ENCODE measurements at places on chromosomes 11 and 22.
A peak's percentile ranks its signal among the peaks of the same experiment; 100 is the strongest.

DNA sequence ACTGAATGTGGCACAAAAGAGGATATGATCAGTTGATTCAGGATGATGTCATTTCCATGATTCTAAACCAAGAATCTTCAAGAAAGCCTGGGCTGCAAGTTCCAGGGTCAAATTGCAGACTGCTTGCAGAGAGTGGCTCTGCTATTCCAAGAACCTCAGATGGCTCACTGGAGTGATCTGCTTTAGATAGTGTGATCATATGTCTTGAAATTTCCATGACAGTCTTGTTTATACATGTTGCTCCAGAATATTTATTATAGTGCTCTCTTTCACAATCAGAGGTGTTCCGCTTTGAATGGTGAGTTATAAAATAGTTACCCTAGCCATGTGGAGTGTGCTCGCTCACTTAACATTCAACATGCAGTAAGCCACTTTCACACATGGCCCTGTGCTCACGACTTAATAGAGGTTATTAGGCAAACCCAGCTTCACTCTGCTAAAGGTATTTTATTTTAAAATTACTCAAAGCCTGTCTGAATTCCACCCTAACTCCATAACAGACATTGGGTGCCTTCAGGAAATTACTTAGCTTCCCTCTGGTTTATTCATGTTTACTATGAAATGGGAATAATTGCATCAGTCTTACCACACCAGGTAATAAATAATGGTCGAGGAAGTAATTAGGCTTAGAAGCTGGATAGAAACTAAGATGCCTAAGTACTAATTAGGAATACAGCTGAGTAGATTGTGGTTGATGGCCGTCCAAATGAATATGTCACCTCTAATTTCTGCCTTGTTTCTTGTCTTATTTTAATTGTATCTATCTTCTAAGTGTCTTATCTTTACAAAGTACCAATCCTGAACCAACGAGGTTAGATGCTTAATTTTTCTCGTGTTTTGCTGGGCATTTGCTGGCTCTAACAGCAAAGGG is 187.9 kb downstream of the ETS1 start:
- DNase-seq, result no peak

DNA sequence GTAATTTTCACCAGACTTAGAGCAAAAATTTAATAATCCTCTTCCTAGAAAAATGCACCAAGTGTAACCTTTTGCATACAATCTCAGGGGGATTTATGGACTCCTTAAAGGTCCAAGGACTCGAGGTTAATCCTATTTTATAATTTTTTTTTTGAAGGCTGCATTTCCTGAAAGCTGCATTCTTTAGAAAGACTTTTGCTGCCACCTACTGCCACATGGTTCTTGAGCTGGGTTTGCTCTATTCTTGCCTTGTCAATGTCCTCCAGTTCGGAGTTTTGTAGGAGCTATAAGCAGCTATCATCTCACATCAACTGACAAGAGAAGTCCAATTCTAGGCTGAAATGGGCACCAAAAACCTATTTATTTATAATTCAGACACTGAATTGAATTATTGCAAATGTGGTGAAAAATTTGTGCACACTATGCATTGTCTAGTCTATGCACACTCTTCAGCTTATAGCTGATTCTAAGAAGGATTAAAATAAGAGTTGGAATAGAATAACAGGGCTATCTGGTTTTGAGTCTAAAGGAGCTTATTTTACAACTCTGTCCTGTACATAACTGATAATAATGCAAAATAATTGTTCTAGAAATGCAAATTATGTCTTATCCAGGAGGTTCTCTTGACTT is 31.3 kb downstream of the TRAF6 start:
- DNase-seq, result peak; percentile 54

DNA sequence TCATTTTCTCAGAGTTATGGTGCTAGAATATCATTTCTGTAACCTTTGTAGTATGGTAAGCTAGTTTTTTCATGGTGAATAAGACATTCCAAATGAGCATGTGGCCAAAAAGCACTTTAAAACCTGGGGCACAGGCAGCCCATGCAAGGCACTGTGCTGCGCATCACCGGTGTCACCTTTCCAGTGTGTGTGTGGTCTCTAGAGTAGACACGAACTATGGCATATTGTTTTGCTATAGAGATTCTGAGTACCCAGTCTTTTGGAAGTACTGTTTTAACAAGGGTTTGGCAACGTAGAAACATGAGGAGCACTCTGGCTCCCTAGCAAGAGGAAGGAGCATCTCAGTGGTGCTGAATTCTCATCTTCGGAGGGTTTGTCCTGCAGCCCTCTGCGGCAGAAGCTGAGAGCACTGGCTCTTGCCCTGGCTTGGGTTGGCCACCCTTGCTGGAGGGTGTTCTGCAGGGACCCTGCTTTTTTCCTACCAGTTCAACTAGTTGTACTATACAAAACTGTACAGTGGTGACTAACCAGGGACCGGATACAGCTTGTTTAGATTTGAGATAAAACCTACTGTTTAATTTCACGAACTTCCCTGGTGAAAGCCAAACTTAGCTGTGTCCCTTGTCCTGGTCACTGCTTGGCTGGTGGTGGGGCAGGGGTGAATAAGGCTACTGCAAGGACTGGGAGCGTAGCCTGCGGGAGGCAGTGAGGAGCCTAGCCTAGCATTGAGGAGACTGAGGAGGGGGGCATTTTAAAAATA is 135.7 kb downstream of the ATXN10 start:
- DNase-seq, result no peak

GRCh38 chr22:37843741-37844089 is 419 bp downstream of the ANKRD54 start:
- DNase-seq, result peak; percentile 26

DNA sequence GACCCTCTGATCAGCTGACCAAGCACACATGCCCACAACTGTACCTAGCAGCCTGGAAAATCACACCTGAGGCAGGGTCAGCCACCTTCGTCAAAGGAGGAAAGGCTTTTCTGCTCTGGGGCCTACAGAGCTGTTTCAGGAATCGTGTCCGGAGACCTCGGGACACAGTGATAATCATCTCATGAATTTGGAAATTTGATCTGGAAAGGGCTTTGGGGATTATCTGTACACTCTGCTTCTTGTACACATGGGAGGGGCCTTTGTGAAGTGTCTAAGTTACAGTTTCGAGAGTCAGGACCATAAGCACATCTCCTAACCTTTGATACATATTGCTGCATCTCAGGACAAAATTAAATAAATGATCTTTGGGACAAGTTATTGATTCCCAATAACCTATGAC is 1421.2 kb upstream of the TENM4 start:
- DNase-seq, result no peak

- DNase-seq, result no peak
Measured at GRCh38 chr11:119721129-119722120, 7.6 kb downstream of the NECTIN1 start.

- peak; percentile 59 for DNase-seq
Measured at GRCh38 chr22:40436505-40437431, 66.4 kb downstream of the SGSM3 start.

DNA sequence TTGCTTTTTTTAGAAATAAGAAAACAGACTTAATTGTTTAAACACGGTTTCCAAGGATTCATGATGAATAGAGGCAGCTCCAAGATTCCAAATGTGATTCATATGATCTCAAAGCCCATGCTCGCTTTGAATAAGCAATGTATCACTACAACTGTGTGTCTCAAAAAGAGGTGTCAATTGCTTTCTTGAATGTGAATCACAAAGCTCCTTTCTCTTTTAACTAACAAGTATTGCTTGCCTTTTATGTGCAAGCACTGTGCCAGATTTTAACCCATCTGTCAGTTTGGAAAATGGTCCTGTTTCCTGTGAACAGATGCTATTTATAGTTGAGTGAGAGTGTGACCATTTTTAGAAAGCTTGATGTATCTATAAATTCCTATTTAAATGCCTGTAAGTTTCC is 6.5 kb downstream of the OOSP1 start:
- no peak for DNase-seq

GRCh38 chr22:19595532-19595931 is 71.3 kb upstream of the CLDN5 start:
- DNase-seq, result no peak

GRCh38 chr11:128532572-128533091 is 54.7 kb downstream of the ETS1 start:
- DNase-seq, result no peak

DNA sequence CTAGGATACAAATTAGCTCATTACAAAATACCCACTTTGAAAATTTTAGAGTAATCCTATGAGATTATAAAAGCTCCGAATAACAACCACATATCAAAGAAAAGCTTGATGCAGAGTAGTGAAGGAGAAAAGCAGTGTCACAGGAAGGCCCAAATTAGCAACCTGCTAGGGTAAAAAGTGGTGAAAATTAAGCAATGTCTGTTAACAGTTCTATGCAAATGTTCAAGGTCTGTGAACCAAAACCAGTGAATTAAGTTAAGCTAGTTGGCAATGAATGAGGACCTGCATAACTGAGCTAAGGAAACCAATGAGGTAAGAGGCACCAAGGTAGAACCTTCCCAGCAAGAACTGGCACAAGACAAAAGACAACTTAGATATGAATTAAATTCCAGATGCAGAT is 29.6 kb downstream of the PRDM10 start:
- DNase-seq, result no peak

GRCh38 chr11:35302398-35302797 is 117.0 kb downstream of the SLC1A2 start:
- no peak for DNase-seq

GRCh38 chr22:43227239-43227630 is 40.3 kb upstream of the TTLL12 start:
- DNase-seq, result no peak

DNA sequence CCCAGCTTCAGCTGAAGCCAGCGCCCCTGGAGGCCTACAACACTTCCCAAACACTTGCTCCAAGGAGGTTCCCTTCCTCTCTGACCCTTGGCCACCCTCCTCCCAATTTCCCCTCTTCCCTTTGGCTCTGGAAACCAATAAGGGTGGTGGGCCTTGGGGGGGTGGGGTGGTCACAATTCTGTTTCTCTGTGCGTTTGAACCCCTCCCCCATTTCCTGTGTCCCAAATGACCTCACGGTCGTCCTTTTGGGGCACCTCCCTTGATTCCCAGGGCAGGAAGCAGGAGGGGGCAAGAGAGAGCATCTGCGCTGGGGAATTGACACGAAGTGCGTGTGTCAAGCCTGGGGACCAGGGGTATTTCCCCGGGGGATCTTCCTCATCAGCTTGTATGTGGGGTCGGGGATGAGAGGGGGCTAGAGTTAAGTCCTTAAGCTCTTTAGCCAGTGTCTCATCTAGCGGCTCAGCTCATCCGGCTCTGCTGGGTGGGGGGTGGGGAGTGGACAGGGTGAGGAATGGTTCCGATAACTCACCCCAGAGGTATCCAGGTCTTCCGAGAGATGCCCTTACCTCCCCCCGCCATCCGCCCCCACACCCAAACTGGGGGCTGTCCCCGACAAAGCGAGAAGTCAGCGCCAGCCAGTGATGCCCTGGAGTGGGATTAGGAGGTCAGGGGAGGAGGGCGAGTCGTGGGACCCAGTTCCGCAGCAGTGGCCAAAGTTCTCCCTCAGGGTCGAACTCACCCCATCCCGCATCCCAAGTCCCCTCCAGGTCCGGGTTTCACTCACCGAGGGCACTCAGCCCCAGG is 587 bp downstream of the ESAM start:
- no peak for DNase-seq

GRCh38 chr22:34688825-34689224 is 377.1 kb upstream of the ISX start:
- no peak for DNase-seq

- no peak for DNase-seq
Measured at GRCh38 chr11:41320238-41320637, 139.2 kb downstream of the LRRC4C start.

DNA sequence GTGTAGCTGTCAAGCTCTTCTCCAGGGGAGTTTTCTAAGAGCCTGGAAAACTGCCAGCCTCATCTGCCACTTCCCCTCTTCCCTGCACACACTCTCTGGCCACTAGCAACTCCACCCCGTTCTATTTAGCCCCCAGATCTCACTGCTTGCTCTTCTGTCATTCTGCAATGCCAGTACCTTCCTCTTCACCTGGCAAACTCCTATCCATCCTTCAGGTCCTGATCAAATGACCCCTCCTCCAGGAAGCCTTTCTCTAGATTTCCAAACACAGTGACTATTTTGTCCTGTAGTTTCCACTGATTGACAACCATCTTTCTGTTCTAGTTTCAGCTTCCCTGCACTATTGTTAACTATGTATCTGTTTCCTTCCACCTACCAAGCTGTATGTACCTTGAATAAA is 437.7 kb downstream of the SOX6 start:
- peak; percentile 23 for DNase-seq

DNA sequence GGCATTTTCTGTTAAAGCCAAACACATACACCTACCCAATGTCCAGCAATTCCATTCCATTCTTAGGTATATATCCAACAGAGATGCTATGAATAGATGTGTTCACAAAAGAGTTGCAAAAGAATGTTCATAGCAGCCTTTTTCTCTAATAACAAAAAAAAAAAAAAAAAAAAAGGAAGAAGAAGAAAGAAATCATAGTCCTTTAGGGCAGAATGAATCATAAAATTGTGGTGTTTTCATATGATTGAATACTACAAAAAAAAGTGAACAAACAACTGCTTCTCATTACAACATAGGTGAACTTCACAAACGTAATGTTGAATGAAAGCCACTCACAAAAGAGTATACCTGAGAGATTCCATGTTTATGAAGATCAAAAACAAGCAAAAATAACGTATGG is 66.8 kb upstream of the GRK3 start:
- DNase-seq, result no peak

DNA sequence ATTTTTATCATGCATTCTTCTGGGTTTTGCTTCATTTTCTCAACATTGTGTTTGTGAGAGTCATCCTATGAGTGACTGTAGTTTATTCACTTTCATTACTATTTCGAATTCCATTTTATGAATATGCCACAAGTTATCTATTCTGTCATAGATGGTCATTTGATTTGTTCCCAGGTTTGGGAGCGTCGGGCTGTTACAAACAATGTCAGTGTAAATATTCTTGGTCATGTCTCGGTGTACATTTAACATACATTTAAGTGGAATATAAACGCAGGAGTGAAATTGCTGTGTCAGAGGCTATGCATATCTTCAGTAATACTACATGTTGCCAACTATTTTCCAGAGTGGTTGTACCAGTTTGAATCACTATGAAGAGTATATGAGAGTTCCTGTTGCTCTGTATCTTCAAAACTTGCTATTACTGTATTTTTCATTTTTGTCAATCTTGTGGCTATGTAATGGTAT is 2.4 kb downstream of the TRIM44 start:
- no peak for DNase-seq

GRCh38 chr11:10898003-10898762 is 40.3 kb upstream of the ZBED5 start:
- no peak for DNase-seq
